BE2C (cell line): ENCODE measurements at places on chromosomes 5 and 9.

GRCh38 chr5:124519396-124519795 lies 227.0 kb downstream of the ZNF608 start:
- no peak for DNase-seq

GRCh38 chr5:127236254-127236653 lies 54.3 kb upstream of the MEGF10 start:
- no peak for DNase-seq

DNA sequence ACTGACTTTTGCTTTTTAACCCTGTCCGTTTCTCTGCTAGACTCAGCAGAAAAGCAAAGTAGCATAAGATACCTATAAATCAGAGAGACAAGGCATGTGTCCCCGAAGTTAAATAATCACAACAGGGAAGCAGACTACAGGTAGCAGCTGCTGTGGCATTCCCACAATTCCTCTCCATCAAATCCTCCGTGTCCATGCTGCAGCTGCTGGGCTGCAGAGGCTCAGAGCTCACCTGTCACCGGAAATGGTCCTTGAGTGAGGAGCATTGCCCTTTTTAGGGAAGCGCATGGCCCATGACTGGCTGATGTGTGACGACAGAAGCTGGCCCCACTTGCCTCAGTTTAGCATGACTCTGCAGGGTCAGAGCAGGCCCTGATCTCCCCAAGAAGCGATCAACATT lies 125.0 kb downstream of the MSX2 start:
- DNase-seq = no peak

- DNase-seq = no peak
Measured at GRCh38 chr9:76761448-76761847, 2.8 kb upstream of the PCA3 start.

DNA sequence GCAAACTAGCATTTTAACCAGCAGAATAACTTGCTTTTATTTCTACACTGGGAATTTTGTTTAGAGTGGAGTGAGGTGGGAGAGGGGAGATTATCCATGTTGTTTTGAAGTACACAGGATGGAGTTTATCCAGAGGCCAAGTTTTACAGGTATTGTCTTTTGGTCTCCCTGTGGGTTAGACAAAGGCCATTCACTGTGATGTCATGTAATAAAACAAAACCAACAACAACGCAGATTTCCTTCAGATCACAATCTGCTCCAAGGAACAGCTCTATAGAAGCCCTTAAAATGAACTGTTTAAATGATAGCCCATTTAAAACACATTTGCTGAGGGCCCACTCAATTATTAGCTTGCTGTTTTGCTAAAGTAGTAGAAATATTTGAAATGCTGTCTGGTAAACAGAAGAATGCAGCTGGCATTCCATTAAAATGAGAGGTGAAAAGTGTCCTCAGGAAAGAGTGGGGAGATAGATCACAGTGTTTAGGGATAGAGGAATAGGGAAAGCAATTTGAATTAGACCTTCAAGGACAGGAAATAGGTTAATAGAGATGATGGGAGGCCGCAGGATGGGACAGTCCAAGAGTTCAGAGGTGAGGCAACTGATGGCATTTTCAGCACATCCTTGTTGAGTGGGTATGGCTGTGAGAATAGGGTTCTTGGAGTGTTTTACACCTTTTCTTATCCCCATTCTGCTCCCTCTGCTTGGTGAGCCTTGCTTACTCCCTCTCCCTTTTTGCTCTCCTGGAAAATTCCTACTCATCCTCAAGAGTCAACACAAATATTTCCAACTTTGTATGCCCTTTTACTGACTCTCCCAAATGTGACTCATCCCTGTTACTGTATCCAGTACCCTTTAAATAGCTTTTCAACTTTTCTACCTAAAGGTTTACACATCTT lies 140.1 kb upstream of the NR3C1 start:
- no peak for DNase-seq

DNA sequence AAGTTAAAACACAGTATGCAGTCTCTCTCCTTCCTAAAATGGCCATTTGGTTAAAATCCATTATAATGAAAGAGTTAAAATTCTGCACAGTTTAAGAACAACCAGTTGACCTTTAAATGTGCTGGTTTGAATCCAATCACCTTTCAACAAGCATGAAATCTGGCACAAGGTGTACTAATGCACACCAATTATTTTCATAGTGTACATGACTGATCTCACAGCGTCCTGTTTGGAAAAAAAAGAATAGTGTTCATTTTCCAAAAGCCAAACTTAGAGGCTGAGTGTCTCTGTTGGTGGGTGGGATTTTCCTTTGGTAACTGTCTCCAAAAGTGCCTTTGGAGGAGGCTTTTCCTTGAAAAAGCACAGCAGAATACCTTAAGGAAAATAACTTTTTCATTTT lies 180.6 kb downstream of the DEPDC1B start:
- DNase-seq = no peak

DNA sequence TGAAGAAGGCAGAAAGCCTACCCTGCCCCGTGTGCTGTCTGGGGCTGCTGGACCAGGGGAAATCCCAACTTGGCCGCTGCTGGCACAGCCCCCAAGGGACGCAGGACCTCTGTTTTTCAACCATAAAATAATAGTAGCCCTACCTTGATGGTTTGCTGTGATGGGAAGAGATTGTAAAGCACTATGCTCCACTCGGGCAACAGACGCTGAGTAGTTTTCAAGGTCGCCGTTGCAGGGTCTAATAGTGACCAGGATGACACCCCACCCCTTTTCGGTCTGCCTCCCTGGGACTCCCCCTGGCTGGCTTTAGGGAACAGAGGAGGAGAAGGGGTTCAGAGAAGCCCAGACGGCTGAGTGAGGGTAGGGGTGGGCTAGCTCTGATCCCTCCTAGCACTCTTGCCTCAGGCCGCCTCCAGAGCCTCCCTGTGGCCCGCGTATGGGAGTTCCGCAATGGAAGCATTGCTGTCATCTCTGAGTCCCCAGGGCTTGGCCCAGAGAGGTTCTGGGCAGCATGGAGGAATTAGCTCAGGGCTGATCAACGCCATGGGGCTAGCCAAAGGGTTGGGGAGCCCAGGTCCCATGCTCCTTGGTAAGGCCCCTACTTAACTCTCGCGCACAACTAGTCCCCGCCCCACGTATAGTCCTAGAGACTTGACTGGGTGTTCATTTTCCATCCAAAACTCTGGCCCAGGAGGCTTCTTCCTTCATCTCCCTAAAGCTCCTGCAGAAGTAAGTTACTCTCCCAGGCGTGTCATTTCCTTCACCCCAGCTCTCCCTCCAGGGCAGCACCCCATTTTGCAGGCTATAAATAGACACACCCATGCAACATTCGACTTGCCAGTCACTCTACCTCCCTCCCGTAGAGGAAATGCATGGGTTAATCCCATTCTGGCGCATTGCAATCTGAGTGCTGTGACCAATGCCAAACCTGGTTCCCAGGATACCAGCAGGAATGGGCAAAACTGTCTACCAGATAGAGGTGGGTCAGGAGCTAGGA lies 1.1 kb upstream of the IRF1 start:
- DNase-seq = no peak

DNA sequence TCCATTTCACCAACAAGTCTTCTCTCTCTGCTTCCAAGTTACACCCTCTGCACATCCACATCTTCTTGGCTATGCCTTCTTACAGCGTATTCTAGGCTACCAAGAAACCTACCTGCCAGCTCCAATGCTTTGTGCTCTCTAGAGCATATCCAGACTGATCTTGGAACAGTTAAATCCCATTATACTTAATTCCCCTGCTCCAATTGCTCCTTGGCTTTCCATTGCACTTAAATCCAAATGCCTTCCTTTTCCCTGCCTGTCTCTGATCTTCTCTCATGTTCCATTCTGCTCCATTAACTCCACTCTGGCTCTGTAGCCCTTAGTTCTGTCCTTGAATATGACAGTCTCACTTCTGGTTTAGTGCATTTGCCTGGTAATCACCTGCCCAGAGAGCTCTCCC lies 322.4 kb downstream of the LRRC70 start:
- DNase-seq = no peak

DNA sequence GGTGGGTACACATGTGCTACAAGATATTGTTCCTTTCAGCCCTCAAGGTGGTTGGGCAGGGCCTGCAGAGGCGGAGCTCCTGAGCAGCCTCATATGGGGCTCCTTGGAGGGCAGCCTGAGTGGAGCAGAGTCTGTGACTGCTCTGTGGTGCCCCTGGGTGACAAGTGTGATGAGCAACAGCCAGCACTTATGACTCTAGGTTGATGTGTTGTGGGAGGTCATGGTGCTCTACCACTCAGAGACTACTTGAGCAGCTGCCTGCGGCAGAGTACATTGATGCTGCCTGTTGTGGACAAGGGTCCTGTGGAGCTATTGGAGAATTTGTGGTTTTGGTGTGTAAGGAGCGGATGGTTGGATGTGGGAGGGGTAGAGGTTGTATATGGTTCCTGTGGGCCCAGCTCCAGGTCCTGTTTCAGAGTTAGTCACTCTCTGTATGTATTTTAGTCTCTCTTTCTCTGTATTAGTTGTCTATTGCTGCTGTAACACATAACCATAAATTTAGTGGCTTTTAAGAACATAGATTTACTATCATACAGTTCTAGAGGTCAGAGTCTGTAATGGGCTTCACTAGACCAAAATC lies 141.3 kb downstream of the SREK1 start:
- no peak for DNase-seq

GRCh38 chr9:108831496-108832178 lies 24.1 kb downstream of the ACTL7B start:
- DNase-seq = no peak

DNA sequence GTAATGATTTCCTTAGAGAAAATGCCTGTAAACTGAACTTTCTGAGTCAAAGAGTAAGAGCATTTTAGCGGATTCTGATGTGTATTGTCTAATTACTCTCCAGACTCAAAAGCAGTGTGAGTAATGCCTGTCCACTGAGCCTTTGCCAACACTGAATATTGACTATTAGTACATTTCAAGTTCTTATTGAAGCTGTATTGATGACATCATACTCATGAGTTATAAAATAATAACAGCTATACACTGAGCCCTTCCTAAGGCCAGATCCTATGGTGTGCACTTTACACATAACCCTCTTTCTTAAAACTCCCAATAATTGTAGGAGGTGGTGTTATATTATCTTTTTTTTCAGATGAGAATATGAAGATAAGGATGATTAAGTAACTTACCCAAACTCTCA lies 152.8 kb upstream of the TRPC7 start:
- no peak for DNase-seq

DNA sequence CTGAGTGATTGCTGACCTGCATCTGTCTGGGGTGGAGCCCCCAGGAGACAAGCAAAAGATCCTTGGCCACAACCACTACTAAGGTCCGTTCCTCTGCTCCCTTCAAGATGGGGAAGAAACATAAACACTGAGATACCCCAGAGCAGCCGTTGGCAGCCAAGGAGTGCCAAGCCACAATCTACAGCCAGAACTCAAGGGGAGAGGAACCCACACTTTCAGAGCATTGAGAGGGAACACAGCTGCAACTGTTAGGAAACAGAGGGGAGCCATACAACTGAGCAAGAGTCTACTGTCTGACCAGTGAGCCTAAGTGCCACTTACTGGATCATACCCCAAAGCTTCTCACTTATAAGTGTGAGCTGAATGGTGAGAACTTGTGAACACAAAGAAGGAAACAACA lies 44.6 kb upstream of the ADRB2 start:
- DNase-seq = no peak

DNA sequence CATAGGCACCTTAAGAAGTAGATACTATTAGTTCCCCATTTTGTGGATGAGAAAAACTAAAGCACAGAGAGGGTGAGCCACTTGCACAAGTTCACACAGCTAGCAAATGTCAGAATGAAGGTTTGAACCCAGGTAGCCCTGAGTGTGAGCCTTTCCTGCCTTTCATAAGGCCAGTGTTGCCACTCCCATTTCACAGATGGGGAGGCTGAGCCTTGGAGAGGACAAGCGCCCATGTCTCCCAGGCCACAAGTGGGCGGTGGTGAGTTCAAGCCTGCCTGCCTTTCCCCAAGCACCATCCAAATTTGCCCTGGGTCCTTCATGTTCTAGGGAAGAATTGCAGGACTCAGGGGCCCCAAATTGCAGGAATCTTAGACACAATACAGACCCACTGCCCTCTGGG lies 50.6 kb downstream of the LHX2 start:
- DNase-seq = no peak

DNA sequence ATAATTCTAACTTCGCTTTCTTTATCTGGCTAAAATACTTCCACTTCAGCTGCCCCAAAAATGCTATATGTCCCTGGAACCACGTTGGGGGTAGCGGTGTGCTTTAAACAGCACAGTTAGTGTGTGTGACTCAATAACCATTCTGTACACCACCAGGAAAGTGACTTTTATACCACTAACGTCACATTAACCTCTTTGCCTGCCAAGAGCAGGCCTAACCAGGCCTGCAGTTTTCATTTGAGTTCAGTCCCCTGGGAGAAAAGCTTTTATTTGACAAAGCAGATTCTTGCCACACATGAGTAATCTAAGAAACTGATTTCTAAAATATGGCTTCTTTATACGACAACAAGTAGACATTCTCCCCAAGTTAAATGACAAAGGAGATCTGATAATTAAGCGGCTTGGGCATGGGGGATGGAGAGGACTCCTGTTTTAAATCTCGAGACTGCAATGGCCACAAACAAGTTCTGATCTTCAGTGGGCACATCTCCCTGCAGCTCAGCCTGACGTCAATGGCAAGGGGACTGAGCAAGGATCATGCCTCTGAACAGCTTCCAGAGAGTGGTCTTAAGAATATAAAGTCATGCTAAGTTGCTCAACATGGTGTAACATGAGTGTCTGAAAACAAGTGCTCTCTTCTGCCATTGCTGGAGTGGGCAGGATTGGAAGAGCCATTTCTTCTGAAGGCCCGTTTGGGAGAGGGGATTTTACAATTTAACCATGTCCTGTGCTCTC lies 91.8 kb downstream of the GLIS3 start:
- DNase-seq = no peak

DNA sequence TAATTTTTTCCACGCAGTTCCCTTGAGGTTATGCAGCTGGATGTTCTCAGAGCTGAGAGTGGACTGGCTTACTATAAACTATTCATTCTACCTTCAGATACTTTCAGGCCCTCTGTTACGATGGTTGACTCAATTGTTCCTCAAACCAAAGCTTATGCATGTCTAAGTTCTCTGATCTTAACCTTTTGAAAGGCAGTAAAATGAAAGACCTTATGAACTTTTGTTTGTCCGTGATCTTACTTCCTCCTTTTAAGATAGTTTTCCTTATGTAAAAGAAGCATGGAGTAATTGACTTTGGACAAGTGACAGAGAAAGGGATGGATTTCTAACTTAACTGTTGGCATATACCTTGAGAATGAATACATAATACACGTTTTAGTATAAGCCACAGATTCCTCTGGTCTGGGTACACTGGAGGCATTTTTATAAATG lies 575.7 kb downstream of the PDE4D start:
- no peak for DNase-seq

DNA sequence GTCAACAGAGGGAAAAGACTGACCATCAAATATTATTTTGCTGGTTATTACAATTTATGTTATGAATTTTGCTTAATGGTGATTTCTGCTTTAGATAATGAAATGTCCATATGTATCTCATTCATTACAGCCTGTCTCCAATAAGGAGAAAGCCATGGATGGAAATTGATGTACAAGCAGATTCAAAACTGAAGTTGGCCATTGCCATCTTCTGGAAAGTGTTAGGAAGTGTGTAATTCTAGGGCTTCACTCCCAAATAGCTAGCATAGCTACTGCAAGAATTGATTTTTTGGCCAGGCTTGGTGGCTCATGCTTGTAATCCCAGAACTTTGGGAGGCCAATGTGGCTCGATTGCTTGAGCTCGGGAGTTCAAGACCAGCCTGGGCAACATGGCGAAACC lies 45.8 kb downstream of the DYNC2I2 start:
- DNase-seq = no peak

GRCh38 chr9:557601-558201 lies 283.8 kb upstream of the DMRT1 start:
- DNase-seq = no peak
